ENCODE measurements at places on chromosomes 7 and 10.

- DNase-seq = no peak
Observed at GRCh38 chr10:95831076-95831475, 75.1 kb downstream of the ENTPD1 start.

GRCh38 chr10:95873651-95874050, 34.1 kb upstream of the CC2D2B start:
- no peak for DNase-seq

GRCh38 chr7:141014125-141014523, 628 bp downstream of the MRPS33 start:
- DNase-seq = no peak

DNA sequence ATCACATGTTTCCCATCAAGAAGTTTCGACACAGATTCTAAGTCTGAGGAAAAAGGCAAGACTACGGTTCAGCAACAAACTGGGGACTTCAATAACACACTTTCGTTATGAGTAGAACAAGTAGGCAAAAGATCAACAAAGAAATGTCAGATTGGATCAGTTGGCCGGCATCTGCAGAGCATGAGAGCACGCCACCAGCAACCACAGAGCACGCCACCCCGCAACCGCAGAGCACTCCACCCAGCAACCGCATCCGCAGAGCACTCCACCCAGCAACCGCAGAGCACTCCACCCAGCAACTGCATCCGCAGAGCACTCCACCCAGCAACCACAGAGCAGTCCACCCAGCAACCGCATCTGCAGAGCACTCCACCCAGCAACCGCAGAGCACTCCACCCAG, 89.7 kb upstream of the FAM20C start:
- DNase-seq = no peak

GRCh38 chr10:13340626-13341376, 7.3 kb downstream of the SEPHS1 start:
- DNase-seq = no peak

GRCh38 chr10:31359979-31360378, 41.0 kb downstream of the ZEB1 start:
- no peak for DNase-seq

DNA sequence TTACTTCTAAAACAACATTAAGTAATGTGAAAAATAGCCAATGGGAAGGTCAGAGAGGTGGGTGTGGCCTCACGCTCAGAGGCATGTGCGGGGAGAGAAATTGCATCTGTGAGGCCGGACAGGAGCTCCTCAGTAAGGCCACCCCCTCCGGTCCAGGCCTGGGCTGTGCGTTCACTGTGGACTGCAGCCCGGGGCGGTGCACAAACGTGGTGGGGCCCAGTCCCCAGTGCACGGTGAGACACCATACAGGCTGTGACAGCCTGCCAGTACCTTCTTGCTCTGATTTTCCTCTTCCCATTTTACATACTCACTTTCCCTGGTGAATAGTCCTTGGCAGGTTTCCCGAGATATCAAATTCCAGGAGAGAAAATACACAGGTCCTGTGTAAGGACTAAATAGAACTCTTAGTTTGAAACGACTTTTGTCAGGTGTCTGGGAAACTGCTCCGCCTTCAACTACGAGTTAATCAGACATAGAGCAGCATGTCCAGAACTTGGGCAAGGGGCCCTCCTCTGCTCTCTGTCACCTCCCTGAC, 174.1 kb upstream of the MKI67 start:
- DNase-seq = no peak

GRCh38 chr10:4183761-4184261, 398.8 kb upstream of the KLF6 start:
- peak; percentile 69 for DNase-seq

DNA sequence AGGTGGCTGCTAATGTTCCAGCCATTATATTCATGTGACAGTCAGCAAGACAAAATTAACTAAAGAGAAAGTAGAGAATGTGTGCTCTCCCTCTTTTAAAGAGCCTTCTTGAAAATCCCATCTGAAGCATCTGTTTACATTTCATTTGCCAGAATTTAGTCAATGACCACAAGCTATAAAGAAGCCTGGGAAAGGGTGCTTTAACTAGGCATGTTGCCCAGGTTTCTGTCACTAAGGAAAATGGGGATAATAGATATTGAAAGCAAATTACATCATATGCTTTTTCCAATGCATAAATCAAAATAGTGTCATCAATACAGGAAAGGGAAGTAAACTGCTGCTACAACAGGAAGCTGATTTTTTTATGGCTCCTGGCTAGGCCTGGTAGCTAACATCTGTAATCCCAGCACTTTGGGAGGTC, 67.7 kb downstream of the ELAPOR2 start:
- DNase-seq = no peak

GRCh38 chr10:60444494-60445064, 54.9 kb upstream of the ANK3 start:
- DNase-seq = peak; percentile 67

- DNase-seq = no peak
Observed at GRCh38 chr10:96695366-96695765, 24.9 kb downstream of the PIK3AP1 start.

DNA sequence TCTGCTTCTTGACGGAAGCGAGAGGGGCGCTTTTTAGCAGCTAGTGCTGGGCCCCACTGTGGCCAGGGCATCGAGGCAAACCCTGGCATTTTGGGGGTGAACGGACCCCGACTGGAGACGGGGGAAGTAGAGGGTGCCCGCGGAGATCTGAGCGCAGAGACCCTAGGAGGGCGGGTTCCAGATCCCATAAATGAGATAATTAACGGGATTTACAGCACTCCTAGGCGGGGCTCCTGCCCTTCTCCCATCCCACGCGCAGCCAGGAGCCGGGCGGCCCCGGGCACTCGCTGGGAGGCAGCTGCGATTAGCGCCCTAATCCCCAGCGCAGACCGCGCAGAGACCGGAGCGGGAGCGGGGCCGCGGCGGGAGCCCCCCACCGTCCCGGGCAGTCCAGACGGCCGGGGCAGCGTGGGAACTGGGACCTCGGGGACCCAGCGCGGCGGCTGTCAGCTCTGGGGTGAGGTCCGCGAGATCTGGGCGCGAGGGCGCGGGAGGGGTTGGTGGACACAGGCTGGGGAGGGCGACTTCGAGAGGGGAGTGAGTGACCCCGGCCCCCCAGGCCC, 735 bp downstream of the JCAD start:
- DNase-seq = peak; percentile 65

DNA sequence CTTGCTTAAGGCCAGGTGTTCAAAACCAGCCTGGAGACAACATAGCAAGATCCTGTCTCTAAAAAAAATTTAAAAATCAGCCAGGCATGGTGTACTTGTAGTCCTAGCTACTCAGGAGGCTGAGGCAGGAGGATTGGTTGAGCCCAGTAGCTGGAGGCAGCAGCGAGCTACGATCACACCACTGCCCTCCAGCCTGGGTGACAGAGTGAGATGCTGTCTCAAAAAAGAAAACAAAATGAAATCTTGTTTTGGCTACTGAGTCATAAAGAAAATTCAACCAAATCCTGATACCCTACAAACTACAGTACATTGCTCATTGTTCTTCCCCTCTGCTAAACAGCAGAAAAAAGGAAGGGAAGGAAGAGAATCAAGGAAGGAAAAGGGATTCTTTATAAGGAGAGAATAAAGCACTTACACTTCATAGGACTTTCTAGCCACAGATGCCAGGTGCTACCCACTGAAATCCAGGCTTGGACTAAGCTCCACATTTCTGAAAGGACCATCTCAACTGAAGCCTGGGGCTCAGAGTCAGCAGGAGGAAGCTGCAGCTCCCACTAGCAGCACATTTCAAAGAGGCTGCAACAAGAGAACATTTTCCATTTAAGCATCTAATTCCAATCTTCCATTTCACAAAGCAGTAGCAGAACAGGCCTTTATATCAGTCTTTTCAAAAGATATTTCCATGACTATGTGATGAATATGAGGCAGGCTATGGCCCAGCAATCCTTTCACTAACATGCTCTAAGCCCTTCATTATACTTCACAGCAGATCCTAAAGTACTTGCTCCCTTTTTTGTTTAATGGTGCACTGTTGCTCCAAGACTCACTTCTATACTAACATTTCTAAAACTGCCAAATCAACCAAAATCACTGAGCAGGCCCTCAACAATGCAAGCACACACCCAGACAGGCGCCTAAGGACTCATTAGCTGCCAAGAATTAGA, 13.5 kb downstream of the TNPO3 start:
- peak; percentile 3 for DNase-seq
